T-cell (primary cell): ENCODE measurements at places on chromosomes 11 and 22.

DNA sequence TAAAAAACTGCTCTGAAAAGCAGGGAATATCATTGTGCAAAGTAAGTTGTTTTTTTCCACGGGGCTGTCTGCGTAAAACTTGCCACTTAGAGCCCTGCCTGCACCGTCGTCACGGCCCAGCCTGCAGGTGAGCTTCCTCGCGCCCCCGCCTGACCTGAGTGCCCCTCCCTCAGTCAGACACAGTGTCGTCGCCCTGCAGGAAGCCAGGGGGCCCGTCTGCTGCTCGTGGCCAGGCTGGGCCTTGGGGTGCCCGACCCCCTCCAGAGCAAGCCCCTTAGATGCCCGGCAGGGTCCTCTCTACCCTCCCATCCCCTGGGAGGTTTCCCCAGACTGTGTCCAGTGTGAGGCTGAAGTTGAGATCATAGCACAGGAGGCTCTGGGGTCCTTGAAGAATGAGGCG, 31.6 kb downstream of the SBF1 start:
- DNase-seq: no peak

GRCh38 chr11:45993531-45994001, 71.1 kb downstream of the LARGE2 start:
- DNase-seq: no peak

DNA sequence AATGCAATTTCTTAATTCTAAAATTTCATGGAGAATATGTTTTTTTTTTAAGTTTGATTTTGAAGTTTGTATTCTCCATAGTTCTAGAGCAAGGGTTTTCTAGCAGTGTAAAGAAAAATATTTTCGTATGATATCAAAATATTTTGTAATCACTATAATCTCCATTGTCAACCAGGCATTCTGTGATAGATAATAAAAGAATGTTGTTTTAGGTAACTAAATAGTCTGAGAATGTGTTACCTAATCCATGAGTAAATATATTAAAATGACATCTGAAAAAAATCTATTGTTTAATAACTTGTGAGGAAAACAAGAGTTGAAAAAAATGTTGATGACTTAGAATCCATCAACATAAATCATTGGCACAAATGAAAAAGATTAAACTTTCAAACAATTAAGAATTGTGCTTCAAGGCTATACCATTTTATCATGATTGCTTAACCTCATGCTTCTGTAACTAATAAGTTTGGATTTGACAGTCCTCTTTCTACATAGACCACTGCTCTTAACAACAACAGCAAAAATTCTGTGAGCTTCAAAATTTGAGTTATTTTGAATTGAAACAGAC, 2211.8 kb downstream of the LRRC4C start:
- no peak for DNase-seq

DNA sequence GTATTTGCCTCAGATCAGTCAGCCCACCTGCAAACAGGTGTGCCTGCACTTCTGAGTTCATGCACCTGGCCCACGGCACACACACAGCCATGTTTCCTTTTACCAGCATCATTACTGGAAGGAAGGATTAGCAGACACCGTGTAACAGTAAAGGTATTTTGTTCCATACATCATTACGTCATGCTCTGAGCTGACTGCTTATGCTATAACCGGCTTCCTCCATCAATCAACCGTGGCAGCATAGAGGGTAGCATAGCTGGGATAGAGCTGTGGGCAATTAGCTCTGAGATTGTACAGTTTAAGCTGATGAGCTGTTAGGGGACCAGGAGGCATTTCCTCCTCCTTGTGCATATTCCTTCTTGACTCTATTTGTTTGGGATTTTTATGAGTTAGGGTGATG, 102.4 kb downstream of the ME3 start:
- DNase-seq: no peak

- no peak for DNase-seq
These were observed 125.0 kb upstream of the NCAM1 start for GRCh38 chr11:112836256-112836602.

GRCh38 chr11:33959855-33960400, 68.1 kb upstream of the LMO2 start:
- DNase-seq: no peak

- no peak for DNase-seq
These were observed 15.4 kb downstream of the OR52K2 start for GRCh38 chr11:4464216-4465159.

GRCh38 chr11:60310407-60310998, 16.6 kb upstream of the MS4A6E start:
- no peak for DNase-seq

DNA sequence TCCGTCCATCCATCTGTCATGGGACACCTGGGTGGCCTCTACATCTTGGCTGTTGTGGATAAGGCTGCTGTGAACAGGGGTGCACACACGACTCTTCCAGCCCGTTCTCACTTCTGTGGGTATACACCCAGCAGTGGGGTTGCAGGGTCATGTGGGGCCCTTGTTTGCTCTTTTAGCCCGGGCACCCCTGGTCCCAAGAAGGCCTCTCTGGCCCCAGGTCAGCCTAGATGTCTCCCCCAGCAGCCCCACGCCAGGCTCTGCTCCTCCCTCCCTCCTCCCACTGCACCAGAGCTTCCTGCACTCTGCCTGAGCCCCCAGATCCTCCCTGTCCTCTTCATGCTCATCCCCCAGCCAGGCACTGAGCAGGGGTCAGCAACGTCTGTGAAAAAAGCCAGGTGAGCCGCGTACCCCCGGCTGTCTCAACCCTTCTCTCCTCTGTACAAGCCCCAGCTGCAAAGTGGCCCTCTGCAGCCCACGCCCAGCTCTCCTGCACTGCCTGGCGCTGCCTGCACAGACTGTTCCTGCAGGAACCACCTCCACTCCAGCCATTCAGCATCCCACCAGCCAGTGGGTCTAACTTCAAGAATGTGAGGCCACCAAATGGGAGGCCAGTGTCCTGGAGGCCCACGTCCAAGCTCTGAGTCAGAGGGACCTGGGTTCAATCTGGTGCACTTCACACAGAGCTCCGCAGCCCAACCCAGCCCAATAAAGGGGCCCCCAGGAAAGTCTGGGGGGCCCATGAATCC, 1508.9 kb downstream of the BRD1 start:
- no peak for DNase-seq

GRCh38 chr11:30458541-30458940, 127.6 kb downstream of the MPPED2 start:
- DNase-seq: no peak

DNA sequence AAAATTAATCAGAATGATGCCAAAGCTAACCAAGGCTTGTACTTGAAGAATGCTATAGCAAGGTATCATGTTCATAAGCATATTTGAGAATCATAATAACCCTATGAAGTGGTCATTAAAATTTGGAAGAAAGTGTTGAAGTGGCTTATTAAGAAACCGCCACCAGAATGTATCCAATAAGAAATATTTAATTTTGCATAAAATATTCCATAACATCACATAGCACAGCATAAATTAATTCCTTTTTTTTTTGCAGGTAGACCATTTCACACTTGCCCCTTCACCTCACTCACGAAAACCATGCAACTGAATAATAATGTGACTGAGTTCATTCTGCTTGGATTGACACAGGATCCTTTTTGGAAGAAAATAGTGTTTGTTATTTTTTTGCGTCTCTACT, at the start of gene OR4C16:
TSS of gene OR4C16 (plus strand) at position 301 of the 400 bp plus-strand sequence. CDS start at position 301, 0 bp downstream.
- DNase-seq: no peak

DNA sequence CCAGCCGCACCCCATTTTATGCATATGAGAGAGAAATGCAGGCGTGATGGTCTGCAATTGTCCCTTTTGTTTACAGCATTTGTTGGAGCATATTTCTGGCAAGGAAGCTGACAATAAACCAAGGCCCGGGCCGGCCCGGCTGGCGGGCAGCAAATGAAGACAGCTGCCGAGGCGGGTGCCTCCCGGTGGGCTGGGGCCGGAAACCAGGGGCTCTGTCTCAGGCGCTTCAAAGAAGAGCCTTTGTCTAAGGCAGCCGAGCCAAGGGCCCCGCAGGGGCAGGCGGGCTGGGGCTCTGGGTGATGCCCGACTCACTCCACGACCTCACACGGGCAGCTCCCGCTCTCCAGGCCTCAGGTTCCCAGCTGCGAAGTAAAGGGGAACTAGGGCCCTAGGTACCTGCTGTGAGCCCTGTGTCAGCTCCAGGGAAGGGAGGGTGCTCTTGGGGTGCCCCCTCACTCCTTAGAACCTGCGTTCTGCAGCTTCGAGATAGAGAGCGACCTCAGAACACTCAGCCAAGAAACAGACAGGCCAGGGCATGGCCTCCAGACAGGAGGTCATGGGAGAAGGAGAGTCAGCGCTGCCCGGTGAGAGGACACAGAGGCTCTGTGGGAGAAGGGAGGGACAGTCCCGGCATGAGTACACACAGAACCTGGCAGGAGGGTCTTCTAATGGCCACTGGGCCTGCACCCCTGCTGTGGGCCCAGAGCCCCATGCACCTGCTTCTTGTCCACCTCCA, 2.4 kb downstream of the LINC01488 start:
- DNase-seq: no peak
